ENCODE measurements at places on chromosomes 7 and 10.

GRCh38 chr10:3825244-3825643 lies 40.2 kb upstream of the KLF6 start:
- no peak for DNase-seq

DNA sequence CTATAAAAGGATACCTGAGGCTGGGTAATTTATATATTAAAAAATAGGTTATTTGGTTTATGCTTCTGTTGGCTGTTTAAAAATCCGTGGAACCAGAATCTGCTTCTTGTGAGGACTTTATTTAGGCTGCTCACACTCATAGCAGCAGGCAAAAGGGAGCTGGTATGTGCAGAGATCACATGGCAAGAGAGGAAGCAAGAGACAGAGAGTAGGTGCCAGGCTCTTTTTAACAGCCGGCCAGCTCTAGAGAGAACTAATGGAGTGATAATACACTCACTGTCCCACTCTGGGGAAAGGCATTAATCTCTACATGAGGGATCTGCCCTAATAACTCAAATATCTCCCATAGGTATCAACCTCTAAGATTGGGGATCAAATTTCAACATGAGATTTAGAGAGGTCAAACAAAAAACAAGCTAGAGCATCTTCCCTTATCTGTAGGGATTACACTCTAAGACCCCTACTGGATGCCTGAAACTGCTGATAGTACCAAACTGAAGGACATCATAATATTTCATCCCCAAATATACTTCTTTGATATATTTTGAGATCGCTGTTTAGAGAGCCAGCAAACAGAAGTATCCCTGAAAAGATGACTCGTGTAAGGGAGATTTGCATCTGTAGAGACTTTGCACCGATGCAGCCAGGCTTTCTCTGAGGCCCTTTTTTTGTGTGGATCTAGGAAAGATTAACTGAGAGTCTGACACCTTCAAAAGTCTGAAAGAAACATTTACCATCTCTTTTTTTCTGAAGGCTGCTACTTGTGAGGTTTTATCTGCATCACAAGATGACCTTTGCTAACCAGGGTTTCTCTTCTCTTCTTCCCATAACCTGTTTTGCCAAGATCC lies 717.0 kb upstream of the MBL2 start:
- DNase-seq: no peak

GRCh38 chr7:31919678-31920369 lies 150.4 kb downstream of the PDE1C start:
- no peak for DNase-seq

- no peak for DNase-seq
These were observed 158.5 kb downstream of the C10orf105 start for GRCh38 chr10:71561003-71561574.

GRCh38 chr10:126006906-126007305 lies 110.5 kb downstream of the FANK1 start:
- no peak for DNase-seq

DNA sequence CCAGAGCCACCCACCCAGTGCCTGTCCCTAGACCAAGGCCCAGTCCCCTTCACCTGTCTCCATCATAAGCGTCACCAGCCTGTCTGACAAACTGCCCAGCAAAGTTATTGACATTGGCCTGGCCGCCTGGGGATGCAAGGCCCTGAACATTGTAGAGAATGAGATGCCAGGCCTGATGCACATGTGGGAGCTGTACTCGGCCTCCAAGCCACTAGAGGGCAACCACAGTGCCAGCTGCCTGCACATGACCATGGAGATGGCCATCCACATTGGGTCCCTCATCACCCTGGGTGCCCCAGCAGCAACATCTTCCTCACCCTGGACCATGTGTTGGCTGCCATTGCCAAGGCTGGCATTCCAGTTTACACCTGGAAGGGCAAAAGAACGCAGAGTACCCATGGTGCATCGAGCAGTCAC lies 63.7 kb upstream of the ANTXRL start:
- no peak for DNase-seq

DNA sequence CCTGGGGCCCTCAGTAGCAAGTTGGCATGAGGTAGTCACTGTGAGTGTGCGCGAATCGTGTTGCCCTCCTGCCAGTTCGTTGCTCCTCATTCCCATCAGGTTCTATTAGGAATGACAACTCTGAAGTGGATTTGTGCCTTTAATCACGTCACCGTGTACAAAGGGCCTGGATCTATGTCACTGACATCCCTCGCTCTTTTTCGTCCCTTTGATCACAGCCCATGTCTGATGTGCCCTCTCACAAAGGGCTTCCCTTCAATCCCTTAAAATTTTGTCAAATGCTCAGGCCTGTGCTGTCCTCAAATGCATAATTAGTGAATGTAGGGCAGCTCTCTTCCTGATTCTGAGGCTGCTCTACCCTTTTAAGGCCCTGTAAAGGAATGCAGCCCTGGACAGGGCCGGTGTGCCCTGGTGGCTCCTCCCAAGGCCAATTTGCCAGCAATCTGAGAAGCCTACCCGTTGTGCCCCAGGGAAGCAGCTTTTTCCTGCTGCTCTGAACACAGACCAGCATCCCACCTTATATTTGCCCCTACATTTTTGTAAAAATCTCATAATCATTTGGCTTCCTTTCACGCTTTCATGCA lies 93.6 kb downstream of the TMEM178B start:
- no peak for DNase-seq

- DNase-seq: no peak
These were observed 51.6 kb downstream of the PTPRZ1 start for GRCh38 chr7:121924269-121925186.

- DNase-seq: peak; percentile 88
These were observed 359.8 kb downstream of the PCDH15 start for GRCh38 chr10:54441275-54441674.

DNA sequence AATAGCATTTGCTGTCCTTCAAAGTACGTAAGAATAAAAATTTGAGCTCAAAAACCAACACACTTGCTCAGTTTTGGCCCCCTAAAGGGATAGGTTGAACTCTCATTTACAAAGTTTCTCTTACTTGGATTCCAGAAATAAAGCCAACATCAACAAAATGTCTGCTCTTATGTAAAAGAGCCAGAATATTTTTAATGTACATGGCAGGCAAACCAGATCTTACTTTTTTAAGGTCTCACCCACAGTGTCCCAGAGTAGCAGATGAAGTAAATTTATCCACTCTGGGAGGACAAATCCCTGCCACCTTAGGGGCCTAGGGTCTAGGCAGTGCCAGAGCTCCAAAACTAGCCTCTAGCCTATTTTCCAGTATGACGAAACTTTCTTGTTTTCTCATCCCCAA lies 159.6 kb downstream of the SKAP2 start:
- DNase-seq: no peak

DNA sequence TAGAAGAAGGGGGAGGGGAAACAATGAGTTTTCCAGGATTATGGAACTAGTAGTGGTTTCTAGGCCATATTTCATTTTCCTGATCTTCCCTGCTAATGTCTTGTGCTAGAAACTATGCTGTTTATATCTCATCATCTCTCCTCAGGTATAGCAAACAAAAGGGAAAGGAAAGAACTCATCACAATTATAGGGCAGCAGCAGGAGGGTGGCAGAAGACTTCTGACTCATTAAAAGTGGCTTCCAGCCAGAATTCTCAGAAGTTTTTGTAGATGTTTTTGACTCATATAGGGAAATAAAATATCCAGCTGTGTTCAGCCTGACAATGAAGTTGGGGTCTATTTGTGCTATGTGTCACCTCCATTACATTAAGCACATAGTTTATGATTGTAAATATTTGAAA lies 6.5 kb downstream of the AHR start:
- peak; percentile 69 for DNase-seq

DNA sequence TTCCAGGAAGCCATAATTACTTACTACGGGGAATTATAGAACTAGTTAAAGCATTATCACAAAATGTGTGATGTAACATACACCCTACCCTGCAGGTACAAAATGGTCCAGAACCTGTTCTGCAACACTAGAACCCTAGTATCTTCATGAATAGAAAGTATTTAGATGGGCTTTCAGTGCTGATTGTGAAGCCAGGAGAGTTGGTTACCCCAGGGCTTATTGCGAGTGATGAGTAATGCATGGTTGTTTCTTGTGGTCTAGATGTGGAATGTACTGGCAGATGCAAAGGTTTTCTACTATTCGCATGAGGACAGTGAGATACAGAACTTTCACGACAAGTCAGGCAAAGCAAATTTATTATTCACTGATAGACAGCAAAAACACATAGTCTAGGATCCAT lies 33.6 kb upstream of the AGR3 start:
- DNase-seq: peak; percentile 77

DNA sequence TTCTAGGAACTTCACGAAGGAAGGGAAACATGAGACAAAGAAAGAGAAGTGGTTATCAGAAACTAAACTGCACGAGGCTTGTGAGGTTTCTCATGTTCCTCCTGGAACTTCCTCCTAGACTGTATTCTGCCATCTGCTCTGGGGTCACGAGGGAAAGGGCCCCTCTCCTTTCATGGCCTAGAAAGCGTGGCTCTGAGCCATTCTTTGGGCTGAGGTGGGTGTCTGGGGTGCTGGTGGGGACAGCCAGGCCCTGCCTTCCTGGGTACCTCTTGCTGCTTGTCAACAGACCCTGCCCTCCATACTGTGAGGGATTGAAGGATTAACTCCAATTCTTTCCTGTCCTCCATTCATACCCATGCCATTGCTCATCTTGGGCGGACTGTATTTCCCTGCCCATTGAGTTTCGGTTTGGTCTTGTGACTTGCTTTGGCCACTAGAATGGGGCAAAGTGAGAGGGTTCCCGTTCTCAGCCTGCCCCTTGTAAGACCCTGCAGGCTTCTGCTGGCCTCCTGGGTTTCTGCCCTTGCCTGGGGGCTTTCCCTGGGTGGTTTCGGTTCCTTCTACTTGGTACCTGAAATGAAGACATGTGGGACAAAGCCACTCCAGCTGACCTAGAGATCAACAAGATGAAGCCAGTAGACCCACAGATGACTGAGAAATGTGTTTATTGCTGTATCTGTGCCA lies 14.9 kb upstream of the GIMAP8 start:
- no peak for DNase-seq

DNA sequence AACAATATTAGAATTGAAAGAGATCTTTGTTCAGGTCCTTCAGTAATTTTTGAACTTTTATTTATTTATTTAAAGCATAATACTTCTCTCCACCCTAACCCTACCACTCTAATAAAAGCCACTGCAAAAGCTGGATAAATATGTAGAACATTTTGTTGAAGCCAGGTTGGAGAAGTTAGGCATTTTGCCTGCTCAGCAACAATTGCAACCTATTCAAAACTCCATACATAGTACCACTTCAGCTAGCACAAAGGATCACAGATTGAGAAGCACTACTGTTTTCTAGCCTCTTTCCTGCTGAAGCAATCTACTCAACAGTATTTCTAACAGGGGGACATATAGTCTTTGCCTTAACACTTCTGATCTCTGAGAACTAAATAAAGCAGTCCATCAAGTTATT lies 25.0 kb downstream of the RUNDC3B start:
- no peak for DNase-seq

GRCh38 chr7:116632384-116632783 lies 39.6 kb upstream of the MET start:
- DNase-seq: no peak

GRCh38 chr7:121304102-121304658 lies 24.6 kb upstream of the WNT16 start:
- DNase-seq: no peak

DNA sequence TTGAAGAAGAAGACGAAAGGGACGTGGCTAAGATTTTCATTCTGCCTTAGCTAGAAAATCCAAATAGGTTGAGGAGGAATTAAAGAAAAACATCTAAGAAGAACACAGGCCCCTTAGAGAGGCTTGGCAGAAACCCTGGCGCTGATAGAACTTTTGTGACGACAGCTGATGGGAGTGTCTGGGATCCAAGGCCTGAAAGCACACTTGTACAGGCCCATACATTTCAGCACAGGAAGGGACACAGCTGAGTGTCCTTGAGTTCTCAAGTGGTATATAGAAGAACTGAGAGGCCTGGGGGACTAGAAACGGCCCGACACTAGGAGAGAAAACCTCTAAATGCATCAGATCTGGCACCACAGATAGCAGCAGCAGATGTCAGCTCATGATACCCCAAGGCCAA lies 39.5 kb downstream of the PRPS1L1 start:
- DNase-seq: no peak

GRCh38 chr7:73577627-73578341 lies 595 bp downstream of the TBL2 start:
- DNase-seq: no peak

- peak; percentile 73 for DNase-seq
These were observed 343.3 kb downstream of the FRMD4A start for GRCh38 chr10:13987446-13987845.

DNA sequence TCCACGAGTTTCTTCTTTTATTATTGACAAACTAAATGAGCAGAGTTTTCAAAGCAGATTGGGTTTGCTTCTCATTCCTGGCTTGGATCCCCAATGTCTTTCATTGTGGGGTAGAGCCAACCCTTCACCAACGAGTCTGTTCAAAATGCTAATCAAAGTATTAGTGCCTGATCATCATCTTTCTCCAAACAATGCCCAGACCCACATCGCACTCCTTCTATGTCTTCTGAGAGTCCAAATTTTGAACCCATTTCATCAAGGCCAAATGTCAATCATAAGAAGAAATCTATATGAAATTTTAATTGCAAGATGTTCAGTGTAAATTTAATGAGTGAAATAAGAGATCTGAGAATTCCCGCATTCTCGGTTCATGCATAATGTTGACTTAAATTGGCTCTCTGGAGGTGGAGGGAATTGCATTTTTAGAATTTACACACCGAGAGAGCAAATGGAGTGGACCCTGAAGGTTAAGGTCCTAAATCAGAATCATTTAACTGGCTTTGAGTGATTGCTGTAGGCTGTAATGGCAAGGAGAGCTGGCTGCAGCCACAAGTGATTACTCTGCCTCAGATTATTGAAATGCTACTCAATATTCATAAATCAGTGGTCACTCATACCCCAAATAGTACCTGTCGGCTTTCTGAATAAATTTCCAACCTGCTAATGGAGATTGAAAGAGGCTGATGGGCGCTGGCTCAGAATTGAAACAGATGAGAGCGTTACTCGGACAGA lies 602.9 kb downstream of the TYW1 start:
- DNase-seq: no peak

DNA sequence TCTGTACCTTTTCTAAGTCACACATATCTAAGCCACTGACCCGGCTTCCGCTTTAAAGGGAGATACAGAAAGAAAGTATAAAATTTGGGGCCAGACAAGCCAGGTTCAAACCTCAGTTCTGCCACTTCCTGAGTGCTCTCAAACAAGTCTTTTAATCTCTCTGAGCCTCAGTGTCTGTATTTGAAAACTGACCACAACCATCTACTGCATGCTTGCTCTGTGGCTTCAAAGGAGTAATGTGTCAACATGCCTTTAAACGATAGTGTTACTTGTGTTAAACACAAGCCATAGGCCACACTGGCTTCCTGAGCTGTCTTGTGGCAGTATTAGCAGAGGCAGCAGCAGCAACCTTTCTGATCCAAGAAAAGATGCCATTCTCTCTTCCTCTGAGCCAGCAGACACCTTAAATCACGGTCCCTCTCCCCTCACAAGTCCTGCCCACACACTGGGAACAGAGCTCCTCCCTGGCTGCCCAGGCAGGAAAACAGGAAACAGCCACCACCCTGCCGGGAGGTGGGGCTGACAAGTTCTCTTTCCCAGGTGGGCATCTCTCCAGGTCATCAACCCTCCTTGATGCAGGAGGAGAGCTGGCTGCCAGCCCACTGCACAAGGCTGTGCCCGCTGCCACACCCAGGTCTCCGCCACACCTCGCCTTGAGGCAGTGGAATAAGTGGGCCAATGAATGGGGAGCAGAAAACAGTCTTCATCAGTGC lies 10.7 kb downstream of the HIP1 start:
- DNase-seq: peak; percentile 10

GRCh38 chr7:38410056-38410455 lies 136.6 kb upstream of the TARP start:
- DNase-seq: no peak

- DNase-seq: peak; percentile 90
These were observed 14.9 kb downstream of the TRIM56 start for GRCh38 chr7:101099969-101100781.

- no peak for DNase-seq
These were observed 5.3 kb upstream of the NEUROG3 start for GRCh38 chr10:69578508-69578991.

Data from kidney epithelial cell (primary cell).